ENCODE measurements at places on chromosomes 12 and 14.

- no peak for DNase-seq
These were observed 34.0 kb downstream of the GRIN2B start for GRCh38 chr12:13947276-13947946.

DNA sequence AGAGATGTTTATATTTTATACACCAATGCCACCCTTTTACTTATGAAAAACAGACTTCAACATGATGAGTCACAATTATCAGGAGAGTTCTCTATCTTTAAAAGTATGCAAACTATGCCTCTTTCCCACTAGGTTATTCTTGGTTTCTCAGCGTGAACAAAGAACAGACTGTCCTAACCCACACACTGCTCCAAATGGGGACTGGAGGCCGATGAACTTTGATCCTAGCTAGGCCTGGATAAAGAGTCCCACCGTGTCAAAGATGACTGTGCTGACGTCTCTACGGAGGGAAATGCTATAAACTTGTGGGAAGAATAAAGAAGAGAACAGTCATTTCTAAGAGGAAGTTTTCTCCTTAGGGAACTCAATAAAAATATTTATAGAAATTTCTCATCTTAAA, 160.1 kb downstream of the EPS8 start:
- no peak for DNase-seq

GRCh38 chr12:94807951-94808350, 157.6 kb upstream of the TMCC3 start:
- no peak for DNase-seq

GRCh38 chr14:51067295-51067694, 27.6 kb downstream of the TRIM9 start:
- no peak for DNase-seq

DNA sequence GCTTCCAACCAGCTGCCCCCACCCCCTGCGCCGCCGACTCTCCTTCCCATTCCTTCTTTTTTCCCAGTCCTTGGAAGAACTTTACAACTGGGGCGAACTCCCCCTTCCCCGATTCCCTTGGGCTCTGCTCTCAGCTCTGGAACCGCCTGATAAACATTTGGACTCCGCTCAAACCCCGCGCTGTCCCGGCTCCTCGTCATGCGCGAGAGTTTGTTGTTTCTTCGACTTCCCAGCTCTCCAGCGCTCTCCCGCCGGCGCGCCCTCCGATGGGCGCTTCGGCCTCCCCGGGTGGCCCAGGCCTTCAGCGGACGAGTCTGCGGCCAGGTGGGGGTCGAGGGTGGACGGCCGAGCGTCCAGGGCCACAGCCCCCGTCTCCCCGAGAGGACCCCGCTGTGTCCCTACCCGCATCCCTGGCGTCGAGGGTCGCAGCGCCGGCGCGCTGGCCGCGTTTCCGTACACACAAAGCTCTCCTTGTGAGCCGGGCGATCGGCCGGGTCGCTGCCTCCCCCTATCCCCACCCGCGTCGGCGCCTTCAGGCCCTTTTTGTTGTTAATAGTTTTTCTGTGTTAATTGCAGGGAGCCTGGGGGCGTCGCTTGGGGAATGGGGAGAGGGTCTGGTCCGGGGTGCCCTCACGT, 847 bp downstream of the MMP14 start:
- DNase-seq: no peak

DNA sequence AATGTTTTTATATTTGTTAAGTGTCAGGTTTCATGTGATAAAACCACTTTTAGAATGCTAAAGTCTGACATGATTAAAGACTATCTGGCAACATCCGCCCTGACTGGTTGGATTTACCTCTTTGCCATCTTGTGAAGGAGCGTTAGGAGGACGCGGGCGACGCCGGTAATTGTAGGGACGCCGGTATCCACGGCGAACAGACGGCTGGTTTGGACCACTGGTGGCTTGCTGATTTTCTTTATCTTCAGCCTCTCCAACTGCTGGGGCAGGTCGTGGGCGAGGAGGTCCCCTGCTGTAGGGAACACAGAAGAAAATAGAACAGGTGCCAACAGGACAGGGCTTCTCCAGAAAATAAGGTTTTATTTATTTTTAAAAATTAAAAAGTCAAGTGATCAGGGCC, 21.3 kb downstream of the YBX3 start:
- no peak for DNase-seq

- no peak for DNase-seq
These were observed 15.5 kb downstream of the MORN3 start for GRCh38 chr12:121653999-121654398.

GRCh38 chr12:26492406-26492805, 297.0 kb downstream of the SSPN start:
- no peak for DNase-seq

DNA sequence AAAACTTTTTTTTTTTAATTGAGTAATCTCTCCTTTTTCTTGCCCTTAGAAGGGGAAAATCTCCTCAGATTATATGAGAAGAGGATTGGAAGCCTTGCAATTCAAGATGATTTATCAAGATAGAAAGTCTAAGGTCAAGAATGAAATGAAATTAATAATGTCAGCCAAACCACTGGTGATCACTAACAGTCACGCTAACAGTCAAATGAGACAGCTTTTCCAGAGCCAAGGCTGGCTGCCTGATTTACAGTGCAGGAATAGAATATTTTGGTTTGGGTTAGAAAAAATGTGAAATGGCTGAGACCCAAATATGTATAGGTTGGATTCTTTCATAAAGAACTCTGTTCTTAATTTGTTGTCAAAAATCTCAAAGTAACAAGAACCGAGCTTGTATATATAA, 204.3 kb downstream of the PPM1H start:
- no peak for DNase-seq

DNA sequence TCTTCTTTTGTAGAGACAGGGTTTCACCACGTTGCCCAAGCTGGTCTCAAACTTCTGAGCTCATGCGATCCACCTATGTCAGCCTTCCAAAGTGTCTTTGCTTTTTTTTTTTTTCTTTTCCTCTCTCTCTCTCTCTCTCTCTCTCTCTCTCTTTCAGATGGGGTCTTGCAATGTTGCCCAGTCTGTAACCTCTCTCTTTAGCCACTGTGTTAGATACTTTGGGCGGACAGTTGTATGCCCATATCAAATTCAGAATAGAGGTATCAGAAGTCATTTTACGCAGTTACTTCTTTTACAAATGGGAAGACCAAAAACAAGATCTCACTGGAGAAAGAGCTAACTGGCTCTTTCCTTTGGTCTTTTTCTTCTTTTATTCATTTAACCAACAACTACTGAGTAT, 6.7 kb downstream of the HEBP1 start:
- DNase-seq: no peak

DNA sequence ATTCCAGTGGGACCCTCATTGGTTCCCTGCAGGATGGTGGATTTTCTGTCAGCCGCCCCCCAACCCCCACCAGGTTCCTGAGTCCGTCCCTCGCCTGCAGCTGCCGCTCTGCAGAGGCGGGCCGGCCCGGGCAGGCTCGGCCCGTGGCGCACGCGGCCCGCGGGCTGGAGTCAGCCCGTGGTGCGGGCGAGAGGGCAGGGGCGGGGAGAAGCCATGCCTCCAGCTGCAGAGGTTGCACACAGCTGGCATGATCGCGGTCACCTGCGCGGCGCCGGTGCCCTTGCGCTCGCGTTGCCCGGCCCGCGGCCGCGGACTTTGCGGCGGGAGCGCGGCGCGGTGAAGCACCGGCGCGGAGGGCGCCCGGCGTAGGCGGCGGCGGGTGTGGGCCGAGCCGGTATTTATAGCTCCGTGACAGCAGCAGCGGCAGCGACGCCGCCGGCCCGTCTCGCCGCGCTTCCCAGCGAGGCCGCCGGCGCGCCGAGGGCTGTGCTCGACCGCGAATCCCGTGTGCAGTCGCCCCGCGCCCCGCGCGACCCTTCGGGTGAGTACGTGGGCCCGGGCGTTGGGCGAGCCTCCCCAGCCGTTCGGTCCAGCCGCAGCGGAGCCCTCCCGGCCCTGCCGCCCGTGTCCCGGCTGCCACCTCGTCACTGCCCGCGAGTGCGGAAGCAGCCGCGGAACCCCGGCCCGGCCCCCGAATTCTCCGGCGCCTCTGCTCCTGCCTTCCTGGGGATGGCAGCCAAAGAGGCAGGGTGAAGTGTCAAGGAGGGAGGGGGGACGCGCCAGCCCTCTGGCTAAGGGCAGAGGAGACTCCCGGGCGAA, at the start of gene TMEM117:
Gene TMEM117, plus strand, starts transcription at position 426 of the 819 bp plus-strand sequence.
- DNase-seq: peak; percentile 12

GRCh38 chr12:12976366-12976765, 23.7 kb downstream of the HEBP1 start:
- no peak for DNase-seq

DNA sequence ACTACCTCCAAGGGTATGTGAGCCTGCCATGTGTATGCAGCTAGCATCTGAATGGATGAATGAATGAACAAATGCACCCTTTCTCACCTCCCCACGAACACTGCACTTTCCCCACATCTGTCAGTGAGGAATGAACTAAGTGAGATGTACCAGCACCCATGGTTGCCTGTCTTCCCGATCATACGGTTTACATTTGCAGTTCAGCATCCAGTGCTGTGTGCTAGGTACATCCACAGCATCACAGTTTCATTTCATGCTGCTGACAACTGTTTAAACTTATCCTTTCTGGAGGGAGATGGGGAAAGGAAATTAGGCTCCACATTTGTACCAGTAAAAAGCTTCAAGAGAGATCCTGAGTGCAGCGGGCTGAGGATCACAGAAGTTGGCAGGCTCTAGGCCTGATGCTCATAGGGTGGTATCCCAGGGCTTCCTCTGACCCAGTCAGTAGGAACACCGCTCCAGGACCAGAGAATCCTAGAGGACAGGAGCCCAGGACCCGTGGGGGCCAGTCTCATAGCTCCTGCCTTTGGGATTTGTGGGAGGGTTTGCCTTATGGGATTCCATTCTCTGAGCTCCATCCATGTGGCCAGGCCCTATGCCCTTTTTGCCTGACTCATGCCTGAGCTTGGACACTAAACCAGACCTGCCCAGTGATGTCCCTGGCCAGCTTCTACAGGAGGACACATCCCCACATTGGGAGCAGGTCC, 294.5 kb downstream of the CACNA1C start:
- no peak for DNase-seq

DNA sequence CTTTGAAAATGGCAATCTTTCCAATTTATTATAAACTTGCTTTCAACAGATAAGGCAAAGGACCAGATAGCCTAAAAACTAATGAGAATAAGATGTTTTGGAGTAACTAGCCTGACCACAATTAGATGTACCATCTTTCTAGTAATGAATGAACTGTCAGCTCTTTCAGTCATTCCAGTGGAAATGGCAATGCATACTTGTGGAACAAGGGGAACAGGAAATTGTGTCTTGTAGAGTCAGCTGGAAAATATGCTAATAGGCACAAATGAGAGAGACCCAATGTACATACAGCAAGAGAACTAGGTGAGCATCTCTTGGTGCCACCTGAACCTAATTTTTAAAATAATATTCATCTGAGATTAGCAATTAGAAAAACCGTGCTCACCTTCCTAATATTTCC, 76.1 kb upstream of the GPHB5 start:
- DNase-seq: no peak

GRCh38 chr12:12282761-12283425, 16.0 kb upstream of the LRP6 start:
- no peak for DNase-seq

GRCh38 chr12:105355752-105356151, 25.3 kb downstream of the C12orf75 start:
- no peak for DNase-seq

DNA sequence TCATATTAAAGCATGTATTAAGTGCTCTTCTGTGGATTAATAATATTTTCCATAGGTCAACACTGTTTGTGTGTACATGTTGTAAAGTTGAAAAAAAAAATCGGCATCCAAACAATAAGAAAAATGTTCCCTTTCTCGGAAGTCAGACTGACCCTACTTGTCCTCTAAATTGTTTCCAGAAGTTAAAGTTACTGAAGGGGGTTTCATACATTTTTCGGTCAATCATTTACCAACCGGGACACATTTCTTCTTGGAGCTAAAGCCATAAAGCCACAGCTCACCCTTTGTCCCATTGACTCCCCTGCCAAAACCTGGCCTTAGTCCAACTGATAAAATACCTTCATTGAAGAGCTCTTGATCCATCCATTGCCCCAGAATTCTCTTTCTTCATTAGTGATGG, 230.0 kb downstream of the ANO2 start:
- no peak for DNase-seq

DNA sequence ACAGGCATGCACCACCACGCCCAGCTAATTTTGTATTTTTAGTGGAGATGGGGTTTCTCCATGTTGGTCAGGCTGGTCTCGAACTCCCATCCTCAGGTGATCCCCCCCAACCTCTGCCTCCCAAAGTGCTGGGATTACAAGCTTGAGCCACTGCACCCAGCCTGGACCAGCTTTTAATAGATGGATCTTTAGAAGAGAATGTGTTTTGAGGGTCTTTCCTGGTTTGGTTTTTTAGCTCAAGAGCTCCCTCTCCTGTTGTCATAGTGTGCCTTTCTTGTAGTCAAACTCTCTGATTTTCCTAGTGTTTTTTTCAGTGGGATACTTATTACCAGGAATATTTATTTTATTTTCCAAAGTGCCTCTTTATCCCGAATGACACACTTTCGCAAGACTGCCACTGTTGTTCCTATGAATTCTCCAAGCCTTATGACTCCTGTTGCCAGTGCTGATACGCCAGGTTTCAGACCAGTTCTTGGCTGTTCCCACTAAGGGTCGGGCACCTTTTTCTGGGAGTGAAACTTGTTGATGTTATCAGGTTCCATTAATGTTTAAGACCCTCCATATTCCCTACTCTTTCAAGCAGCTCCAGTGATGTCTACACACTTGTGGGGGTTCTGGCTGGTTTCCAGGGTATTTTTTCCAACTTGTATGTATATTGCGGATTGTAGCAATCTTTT, 31.5 kb upstream of the LIMA1 start:
- DNase-seq: no peak

DNA sequence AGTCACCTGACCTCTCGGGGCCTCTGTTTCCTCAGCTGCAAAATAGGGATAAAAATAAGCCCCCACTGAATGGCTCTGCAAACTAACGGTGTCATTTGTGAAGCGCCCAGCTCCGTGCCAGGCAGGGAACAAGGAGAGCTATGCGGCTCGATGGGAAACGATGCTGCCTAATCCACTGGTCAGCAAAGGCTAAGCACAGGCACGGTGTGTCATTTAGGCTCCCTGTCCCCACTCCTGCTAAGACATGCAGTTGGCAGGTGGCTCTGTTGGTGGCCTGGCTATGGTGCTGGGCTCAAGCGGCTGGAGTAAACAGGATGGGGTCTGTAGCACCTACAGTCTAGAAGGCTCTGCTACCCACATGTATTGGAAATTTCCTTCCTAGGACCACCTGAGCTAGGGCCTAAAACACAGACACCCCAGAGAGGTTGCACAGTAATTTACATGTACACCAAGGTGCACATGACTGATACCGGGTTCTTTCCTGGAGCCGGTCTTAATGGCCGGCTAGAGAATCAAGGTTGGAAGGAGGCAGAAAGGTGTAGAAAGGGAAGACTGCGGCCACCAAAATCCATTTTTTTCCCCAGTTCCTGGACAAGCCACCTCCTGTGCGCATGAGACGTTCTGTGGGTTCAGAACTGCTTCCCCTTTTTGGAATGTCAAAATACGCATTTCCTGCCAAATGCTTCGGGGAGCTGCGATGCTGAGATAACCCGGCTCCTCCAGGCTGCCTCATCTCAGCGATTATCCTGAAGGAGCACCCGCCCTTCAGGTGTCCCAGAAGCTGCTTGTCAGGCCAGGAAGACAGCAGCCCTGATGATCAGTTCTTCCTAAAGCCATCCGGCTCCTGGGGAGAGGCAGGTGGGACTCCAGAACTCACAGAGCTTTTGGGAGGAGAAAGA, 1.0 kb downstream of the CACNA2D4 start:
- no peak for DNase-seq
